HFFc6 (cell line): ENCODE measurements at places on chromosomes 6 and 20. TPM values are rescaled to one million over a fixed set of nuclear protein-coding genes. Genes with fewer than 3 reads are reported as not detected.

GRCh38 chr6:138429761-138430160, 25.7 kb downstream of the HEBP2 start:
- DNase-seq, result no peak

The LAMA2 gene
- total RNA-seq, result 6.9 to 12.3 TPM (median 6.9 TPM) in 3 replicates

DNA sequence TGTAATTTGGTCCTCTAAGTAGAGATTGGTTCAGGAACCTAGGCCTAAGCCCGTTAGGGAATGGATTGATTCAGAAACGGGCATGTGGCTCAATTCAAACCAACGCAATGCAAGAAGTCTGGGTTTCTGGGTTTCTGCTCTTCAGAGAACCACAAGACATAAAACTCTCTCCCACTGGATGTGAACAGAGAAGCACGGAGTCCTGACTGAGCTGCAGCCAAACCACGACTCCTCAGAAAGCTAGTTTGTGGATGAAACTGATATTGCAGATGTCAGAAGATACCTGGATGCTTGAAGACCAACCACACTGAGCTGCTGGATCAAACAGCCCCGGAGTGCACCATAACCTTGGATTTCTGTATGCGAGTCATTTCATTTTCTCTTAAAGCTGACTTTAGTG, 50.0 kb downstream of the SOD2 start:
- no peak for DNase-seq

DNA sequence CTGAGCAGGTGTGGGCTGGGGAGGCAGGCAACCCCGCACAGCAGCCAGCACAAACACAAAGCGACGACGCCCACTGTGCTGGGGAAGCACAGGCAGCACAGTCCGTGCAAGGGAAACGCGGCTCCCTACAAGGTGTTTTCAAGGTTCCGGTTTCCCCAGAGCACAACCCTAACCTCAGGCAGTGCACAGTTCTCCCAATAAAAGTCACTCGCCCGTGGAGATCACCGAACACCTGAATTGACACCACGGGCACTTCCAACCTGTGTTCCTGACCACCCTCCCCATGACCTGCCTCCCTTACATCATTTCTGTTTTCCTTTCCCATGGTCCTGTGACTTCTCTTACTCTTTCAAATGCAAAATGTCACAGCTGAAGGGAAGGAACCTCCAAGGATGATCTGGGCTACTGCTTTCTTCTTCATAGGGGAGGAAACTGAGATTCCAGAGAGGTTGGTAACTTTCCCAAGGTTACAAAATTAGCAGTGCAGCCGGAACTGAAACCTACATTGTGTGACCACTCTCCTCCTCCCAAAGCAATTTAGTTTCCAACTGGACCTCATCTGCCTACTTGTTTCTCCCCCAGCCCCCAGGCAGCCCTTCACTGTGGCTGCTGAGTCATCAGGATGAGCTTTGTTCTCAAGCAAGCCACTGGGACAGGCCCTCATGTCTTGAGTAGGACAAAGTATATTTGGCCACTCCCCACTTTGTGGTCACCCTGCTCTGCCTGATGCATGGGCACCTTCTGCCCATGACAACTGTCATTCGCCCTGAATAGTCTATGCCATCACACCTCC, 125.3 kb downstream of the ATXN1 start:
- peak; percentile 60 for DNase-seq

GRCh38 chr20:49297605-49298530, 20.0 kb upstream of the ZNFX1 start:
- no peak for DNase-seq

GRCh38 chr6:34595332-34596184, 39.4 kb upstream of the SPDEF start:
- peak; percentile 18 for DNase-seq

DNA sequence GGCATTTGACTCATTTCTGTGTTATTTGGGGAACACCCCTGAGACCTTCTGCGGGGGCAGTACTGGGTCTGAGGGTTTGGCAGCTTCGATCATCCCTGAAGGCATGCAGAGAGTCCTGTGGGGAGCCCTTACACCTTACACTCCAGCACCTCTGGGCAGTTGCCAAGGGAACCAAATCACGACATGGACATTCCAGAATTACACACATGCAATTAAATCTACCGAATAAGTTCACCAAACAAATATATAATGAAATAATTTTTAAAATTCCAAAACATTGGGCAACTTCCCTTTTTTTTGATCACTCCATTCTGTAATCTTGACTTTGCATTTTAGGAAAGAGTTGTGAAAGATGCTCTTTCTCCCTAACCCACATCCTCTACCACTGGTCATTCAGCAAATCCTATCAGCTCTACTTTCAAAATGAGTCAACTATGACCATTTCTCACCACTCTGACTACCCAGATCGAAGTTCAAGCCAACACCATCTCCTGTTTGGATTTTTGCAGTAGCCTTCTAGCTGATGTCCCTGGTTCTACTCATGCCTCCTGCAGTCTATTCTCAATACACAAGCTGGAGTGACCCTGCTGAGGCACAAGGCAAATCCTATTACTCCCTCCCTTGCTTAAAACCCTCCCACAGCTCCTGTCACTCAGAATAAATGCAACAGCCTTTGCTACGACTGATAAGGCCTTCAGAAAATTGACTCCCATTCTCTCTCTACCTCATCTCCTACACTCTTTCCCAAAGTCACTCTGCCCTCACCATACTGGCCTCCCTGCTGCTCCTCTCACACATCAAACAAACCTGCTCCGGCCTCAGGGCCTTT, 533.3 kb downstream of the HACE1 start:
- DNase-seq, result peak; percentile 1

The SPATS1 gene
- not detected in 3 replicates for total RNA-seq

The PHACTR1 gene
- total RNA-seq, result 2.9 to 4.2 TPM (median 3.9 TPM) in 3 replicates

The TLDC2 gene
- total RNA-seq, result 0.17 to 0.60 TPM (median 0.24 TPM) in 3 replicates

- no peak for DNase-seq
Observed at GRCh38 chr6:127877231-127877630, 23.6 kb downstream of the THEMIS start.
